ENCODE measurements at places on chromosomes 3 and 15.

GRCh38 chr15:41734079-41734478 is 40.2 kb upstream of the MAPKBP1 start:
- DNase-seq: no peak

DNA sequence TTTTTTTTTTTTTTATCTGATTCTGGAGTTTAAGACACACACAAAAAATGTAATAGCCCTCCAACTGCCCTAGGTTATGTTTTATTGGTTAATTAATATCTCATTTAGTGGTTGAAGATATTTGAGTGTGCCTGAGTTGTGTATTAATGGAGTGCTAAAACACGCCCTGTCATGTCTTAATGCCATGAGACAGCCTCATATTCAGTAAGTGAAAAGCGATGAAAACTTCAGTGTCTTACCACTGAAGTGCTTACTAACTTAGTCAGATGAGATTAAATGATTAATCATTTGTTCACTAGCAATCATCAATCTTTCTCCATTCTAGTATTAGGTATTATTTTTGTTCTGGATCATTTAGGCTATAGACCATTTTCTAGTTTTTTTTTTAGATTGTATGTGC is 544.7 kb upstream of the ROBO2 start:
- DNase-seq: no peak

DNA sequence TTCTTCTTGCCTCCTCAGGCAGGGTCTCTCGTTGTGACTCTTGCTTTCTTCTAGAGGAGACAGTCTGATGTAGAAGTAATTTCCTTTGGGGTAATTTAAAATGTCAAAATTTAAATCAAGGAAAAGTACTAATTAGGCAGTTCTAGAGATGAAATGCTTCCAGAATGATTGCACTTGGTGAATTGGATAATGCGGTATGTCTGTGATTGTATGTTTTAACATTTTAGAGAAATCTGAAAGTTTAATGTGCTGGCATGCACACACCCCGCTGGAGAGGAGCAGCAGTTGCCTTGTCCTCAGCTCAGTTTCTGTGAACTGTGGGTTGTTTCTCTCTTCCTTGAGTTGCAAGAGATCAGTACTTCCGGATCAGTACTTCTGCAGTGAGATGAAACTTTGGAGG is 322.9 kb upstream of the CTDSPL start:
- DNase-seq: no peak

- no peak for DNase-seq
Observed at GRCh38 chr3:60675424-60675823, 575.8 kb downstream of the FHIT start.

GRCh38 chr3:112741983-112742382 is 101.0 kb upstream of the CCDC80 start:
- no peak for DNase-seq

GRCh38 chr3:186815435-186815834 is 9.2 kb upstream of the RFC4 start:
- no peak for DNase-seq

GRCh38 chr3:38655708-38656300 is 6.3 kb upstream of the SCN5A start:
- no peak for DNase-seq

DNA sequence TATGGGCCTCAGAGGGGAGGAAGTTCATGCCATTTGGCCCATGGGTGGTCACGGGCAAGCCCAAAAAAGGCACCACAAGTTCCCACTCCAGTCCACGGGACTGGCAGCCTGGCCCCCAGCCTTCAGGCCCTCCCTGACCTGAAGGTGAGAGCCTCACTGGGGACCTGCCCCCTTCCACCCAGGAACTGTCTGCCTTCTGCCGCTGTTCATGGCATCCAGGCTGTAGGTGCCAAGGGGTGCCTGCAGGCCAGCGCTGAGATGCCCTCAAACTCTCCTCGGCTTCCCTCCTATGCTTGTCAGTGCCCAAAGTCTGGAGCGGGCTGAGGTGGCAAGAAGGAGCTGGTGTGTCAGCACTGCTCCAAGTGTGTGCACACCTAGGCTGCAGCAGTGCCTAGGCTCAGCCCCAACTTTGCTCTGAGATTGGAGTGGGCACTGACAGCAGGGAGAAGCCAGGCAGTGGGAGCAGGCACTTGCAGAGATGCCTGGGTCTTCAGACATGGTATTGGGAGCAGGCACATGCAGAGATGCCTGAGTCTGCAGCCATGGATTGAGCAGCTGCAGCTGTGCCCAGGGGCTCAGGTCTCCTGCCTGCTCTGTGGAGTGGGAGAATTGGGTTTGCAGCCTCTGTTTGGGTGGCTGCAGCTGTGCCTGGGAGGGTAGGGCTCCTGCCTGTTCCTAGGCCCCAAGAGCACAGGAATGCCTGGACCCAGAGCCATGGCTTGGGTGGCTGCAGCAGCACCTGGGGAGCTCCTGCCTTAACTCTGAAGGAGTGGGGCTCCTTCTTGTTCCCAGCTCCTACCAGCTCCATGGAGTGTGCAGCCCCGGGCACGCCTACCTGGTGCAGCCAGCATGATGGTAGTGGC is 44.0 kb upstream of the PRR23C start:
- no peak for DNase-seq

DNA sequence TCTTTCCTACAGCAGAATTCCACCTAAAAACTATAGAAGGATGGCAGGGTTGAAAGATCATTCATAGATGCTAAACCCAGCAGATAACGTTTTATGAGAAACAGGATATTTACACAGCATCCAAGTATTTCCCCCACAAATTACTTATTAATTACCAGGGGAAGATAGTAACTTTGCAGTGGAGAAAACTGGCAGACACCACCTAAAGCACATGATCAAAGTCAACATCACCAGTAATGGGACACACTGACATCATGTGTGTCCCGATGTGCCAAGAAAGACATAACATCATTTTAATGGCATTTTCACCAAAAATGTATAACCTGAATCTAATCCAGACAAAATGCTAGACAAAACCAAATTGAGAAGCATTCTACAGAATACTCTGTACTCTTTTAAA is 220.4 kb upstream of the THBS1 start:
- no peak for DNase-seq

DNA sequence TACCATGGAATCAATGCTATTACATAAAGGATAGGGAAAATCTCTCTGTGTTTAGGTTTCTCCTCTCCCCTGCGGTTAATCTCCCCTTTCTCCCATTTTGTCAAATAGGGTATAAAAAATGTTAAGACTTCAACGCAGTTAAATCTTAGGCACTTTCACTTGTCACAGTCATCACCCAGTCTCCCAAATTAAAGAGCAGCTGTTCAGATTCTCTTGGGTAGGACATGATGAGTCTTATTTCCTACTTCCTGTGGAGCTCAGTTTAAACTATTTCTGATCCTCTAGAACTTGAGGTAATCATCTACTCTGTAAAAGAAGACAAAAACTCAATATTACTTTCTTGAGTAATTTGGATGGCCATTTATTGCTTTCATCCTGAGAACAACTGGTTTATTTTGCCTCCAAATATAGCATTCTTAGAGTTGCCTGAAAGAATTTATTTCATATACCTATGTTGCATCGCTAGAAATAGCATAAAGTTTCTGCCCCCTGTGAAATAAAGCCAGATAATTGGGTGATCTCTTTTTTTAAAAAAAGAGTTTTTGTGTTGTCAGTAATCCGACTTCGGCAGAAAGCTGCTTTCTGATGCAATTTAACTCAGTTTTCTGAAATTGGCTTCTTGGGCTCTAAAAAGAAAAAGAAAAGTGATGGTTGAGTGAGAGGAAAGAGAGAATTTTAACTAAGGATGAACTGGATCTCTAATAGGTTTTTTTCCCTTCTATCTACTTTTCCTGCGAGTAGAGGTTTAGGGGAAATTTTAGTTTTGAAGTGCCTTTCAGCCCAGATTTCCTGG is 20.7 kb downstream of the RAP2B start:
- no peak for DNase-seq

- DNase-seq: no peak
Observed at GRCh38 chr15:29125382-29126207, 144.0 kb downstream of the NSMCE3 start.

DNA sequence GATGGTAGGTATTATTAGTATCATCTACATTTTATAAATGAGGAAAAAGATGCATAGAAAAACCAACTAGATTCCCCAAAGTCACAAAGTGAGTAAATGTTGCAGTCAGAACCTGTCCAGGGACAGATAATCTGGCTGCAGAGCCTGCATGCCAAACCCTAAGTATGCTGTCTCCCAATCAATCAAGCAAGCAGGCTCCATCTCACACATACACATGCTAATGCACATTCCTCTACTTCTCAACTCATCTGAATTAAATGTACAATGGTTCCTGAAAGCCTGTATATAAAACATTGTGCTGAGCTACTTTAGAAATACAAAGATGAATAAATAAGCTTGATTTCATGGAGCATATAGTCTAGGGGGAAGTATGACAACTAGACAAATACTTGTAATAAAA is 101.0 kb downstream of the CBLB start:
- no peak for DNase-seq

GRCh38 chr15:75861750-75862402 is 18.6 kb downstream of the UBE2Q2 start:
- no peak for DNase-seq

DNA sequence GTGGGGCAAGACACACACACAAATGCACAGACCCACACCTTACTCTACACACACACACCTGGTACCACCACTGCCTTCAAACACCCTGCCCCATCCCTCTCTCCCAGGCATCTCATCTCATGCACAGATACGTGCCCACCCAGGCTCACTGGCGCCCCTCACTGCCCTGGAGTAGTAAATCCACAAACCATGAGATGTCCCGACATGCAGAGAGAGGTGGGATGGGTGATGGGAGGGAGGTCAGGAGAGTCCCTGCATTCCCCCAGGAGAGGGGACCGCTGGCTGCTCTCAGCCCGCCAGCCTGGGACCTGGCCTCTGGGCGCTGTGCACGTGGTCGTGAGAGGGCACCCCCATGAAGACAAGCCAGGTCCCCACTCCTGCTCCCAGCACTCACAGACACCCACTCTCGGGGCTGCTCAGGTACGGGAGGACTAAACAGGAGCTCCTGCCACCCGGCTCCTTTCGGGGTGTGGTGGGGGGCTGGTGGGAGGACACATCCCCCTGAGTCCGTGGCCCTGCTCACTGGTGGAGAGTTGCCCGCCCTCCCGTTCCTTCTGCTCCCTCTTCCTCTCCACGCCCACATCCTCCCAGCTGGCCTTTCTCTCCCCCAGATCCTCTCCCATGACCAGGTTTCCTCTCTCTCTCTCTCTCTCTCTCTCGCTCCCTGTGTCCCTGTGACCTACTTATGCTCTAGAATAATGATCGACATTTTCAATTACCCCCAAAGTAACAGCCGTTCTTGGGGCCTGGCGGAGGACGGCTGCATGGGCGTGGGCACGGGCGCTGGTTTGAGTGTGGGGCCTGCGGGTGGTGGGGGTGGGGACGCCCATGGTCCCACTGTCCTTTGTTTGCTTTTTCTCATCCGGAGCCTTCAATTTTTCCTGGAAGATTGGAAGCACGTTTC is 18.9 kb upstream of the CSPG4 start:
- DNase-seq: no peak

DNA sequence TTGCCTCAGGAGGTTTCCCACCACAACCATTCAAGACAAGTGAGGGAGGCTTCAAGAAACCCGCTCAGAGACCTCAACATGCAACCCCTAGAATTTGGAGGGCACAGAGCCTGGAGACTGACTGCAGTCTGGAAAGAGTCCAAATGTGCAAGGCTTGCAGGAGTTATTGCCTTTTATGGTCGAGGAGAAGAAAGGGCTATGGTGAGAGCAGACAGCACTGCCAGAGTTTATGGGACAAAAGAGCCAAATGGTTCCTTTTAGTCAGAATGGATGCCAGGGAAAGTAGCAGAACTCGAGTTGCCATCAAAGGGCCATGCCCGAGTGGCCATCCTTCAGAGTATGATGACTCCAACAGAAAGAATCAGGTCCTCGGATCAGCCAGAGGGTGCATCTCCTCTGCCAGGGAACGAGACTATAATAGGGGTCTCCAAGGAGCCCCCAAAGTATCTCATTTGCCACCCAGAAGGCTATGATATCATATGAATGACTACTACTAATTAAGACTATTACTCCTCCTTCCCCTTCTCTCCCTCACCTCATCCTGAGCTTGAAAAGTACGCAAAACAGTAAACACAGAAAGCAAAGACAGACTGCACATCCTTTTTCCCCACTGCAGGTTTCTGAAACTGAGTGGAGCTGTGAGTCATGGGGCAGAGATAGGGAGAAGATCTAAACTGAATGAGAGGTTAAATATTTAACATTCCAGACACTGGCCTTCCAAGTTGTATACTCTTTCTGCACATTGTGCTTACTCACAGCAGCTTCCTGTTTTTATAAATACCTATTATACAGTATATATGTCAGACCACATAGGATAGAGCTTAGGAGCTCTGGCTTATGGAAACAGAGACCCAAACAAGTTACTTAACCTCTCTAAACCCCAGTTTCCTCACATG is 33.9 kb upstream of the TMCO5A start:
- no peak for DNase-seq

DNA sequence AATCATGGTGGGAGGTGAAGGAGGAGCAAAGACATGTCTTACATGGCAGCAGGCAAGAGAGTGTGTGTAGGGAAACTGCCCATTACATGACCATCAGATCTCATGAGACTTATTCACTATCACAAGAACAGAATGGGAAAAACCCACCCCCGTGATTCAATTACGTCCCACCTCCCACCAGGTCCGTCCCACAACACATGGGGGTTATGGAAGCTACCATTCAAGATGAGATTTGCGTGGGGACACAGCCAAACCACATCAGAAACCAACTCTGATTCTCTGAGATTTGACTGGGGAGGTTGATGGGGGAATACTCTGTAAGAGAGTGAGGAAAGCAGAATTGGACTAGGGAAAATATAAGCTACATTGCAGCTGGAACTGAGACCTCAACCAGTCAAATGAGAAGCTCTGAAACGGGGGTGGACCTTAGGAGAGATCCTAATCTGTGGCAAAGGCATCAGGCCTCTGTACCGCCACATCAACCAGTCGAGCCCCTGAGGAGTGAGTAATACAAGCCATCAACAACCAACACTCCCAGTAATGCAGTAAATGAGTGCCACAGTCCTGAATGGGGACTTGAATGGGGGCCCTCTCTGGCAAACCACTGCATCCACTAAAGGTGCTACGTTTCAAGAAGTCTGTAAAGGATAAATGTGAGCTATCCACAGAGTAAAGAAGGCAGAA is 207.9 kb upstream of the GADL1 start:
- no peak for DNase-seq

- no peak for DNase-seq
Observed at GRCh38 chr3:70621451-70621850, 309.0 kb upstream of the MDFIC2 start.

GRCh38 chr15:49620199-49620598 is 419 bp downstream of the FAM227B start:
- no peak for DNase-seq

GRCh38 chr3:165279471-165279870 is 83.3 kb upstream of the SLITRK3 start:
- DNase-seq: no peak

DNA sequence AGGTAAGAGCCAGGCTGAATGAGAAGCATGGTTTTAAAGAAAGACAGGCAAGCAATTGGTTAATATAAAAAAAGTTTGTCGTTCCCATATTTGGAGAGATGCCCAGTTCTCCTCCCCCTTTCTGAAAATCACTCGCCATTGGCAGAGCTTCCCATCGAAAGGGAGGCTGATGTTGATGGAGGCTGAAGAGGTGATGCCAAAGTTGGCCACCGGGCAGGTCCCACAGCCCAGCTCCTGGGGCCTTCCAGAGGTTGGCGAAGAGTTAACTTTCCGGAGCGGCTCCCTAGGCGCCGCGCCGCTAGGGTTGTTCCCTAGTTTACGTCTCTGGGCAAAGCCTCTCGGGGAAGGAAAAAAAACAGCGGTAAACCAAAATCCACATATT is 793 bp downstream of the PCOLCE2 start:
- DNase-seq: no peak

GRCh38 chr3:69137005-69137404 is 14.6 kb upstream of the LMOD3 start:
- DNase-seq: no peak

Data from substantia nigra (tissue), 51 donors.